ENCODE measurements at places on chromosomes 3 and 15. TPM values are rescaled to one million over a fixed set of nuclear protein-coding genes. Genes with fewer than 3 reads are reported as not detected.

The LRRC28 gene
- total RNA-seq, result 27.1 TPM

- DNase-seq, result no peak
These were observed 12.6 kb downstream of the RBMS3 start for GRCh38 chr3:29293421-29293820.

GRCh38 chr3:72058493-72059081 is 273.6 kb upstream of the PROK2 start:
- DNase-seq, result no peak

The GATA2 gene
- 28.2 TPM for total RNA-seq

- no peak for DNase-seq
These were observed 97.8 kb downstream of the UACA start for GRCh38 chr15:70665599-70665998.

Measured in glomerular endothelial cell (primary cell).